ENCODE measurements at places on chromosomes 12 and 14.

GRCh38 chr12:74619884-74620283 lies 82.2 kb downstream of the ATXN7L3B start:
- no peak for DNase-seq

- DNase-seq = peak; percentile 21
Observed at GRCh38 chr12:89212339-89212771, 139.9 kb downstream of the DUSP6 start.

GRCh38 chr14:94701861-94702370 lies 68.0 kb downstream of the GSC start:
- DNase-seq = no peak

- no peak for DNase-seq
Observed at GRCh38 chr12:113515082-113515856, 43.6 kb upstream of the LHX5 start.

DNA sequence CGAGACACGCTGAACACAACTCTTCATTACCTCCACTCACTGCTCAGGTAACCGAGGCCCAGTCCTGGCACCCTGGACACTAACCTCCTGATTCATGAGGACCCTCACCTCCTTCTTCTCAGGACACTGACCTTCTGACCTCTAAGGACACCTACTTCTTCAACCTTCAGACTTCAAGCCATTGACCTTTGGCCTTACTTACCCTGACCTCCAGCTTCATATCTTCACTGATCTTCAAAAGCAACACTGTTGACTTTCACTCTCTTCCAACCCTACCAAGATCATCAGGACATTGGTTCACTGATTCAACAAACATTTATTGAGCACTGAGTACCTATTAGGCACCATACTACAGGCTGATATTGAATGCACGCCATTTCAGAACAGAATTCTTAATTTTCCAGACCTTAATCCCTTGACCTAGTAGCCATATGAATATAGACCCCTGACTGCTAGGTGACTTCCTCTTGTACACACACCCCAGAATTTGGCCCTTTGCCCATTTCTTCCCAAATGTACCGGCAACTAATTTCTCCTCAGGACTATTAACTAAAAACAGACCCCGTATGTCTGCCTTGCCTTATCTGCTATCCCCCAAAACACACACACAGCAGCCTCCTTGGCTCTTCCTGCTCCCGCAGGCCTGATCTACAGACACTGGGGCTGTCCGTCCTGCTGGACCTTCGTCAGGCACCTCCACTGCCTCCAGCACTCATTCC lies 5.8 kb downstream of the ARHGEF40 start:
- no peak for DNase-seq

DNA sequence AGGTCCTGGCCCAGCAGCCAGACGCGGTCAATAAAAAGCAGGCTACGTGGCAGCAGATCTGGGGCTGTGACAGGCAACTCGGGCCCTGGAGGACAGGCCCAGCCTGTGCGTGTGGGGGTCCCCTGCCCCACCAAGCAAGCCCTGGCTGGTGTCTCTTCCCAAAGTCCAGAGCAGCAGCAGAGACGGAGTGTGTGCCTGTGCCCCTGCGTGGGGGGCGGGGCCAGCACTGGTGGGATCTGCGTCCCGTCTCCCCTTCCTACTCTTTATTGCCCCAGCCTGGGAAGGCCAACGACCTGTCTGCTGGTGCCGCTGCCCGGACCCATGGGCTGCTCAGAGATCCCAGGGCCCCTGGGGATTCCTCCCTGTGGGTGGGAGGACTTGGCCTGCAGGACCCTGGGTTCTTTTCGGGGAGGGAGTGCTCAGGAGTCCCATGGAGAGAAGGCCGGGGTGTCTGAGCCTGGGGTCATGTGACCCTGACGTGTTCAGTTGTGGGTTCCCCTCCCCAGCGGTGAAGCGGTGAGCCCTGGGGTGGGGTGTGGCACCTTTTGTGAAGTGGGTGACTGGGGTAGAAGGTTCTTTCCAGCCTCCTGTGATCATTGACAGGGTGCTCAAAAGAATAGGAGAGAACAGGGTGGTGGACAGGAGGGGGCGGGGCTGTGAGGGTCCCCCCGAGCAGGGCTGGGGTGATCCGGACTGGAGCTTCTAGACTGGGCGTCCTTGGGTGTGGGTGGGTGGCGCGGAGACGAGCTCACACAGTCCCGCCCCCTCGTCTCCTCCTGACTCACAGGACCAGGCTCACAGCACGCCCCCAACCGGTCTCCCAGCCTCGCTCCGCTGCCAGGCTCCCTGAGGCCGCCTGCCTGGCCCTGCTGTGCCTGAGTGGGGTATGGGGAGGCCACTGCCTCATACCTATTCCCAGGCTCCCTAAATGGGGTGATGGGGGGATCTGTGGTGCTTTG lies 22.4 kb downstream of the ASPG start:
- DNase-seq = no peak

DNA sequence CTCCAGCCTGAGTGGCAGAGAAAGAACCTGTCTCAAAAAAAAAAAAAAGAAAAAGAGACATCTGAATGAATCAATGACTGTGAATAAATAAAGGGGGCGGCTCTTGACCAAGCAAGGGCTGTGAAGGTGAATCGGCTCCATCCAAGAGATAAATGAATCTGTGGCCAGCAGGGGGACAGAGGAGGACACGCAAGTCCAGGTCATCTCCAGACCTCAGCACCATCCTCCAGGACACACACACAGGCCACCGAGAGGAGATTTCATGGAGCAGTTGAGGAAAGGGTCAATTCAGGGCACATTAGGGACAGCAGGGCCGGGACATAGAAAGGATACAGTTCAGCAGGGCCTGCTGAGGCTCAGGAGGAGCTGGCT lies 21.6 kb downstream of the TRPV4 start:
- DNase-seq = no peak

DNA sequence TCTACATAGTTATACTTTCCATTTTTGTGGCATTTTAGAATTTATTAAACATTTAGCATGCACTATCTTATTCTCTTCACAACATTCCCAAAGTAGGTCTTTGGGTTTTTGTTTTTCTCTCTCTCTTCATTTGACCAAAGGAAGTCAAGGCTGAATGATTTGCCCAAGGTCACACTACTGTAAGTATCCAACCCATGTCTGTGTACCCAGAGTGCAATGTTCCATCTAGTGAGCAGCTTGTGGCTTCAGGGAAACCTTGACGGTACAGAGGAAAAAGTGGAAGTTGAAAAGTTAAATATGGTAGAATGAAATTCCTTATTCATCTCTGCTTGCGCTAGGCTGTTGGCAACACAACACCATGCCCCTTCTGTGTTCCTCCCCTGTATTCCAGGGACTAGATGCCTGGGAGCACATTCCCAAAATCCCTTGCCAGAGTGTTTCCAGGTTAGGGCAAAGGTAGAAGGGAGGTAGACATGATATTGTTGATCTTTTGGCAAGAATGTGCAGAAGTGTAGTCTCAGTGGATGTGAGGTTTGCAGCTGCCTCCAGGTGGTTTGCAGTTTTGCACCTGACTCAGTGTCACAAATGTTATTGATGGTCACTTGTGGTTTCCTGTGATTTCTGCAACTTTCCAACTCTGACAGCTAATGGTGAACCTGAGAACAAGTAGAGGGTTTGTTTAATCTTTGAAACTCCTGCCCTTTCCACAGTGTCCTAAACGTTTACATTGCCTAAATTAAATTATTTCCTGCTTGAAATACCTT lies 196.7 kb downstream of the RMST start:
- DNase-seq = no peak

GRCh38 chr12:22527999-22528398 lies 16.3 kb downstream of the C2CD5 start:
- peak; percentile 59 for DNase-seq

- no peak for DNase-seq
Observed at GRCh38 chr14:77989441-77989991, 180.7 kb upstream of the NRXN3 start.

DNA sequence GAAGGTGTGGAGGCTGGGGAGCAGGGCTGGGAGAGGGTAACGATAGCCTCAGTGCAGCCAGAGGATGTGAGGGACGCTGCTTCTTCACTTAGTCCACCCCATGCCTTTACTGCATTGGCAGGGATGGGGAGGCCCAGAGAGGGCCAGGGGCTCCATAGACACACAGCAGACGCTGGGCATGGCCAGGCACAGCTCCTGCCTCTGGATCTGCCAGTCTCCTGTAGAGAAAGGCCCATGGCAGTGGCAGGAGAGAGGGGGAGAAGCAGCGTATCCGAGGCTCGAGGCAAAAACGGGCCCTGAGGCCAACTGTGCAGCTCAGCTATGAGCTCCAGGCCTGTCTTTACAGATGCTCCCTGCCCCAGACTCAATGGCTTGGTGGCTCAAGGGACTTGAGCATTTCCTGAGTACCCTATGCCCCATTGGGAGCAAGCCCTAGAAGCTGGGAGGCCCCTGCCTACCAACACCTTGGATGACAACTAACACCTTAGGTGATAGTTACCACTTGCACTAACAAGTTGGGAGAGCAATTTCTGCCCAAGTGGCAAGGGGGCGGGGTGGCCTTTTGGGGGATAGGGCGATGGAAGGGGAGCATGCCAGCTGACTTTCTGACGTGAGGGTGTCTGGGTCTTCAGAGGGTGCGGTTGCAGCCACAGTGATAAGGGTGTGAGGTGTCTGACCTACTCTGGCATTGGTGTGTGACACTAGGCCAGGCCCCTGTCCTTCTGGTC lies 5.0 kb upstream of the LBHD2 start:
- no peak for DNase-seq

DNA sequence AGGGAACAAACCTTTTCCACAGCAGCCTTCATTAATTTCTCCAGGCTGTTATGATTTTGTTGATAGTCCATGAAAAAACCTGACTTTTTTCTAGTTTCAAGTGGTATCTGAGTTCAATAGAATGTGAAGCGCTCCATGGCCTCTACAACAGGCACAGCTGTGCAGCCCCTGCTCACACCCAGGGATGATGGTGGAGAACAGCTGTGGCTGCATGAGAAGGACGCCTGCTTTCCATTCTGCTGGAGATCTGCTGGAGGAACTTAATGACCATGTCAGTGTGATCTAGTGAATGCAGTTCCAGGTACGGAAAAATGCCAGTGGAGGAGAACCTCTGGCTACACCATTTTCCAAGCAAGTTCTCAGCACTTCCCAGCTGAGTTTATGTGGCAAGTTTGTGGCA lies 80.6 kb downstream of the PIWIL1 start:
- DNase-seq = no peak

GRCh38 chr12:21296348-21296747 lies 38.4 kb downstream of the SLCO1A2 start:
- no peak for DNase-seq

DNA sequence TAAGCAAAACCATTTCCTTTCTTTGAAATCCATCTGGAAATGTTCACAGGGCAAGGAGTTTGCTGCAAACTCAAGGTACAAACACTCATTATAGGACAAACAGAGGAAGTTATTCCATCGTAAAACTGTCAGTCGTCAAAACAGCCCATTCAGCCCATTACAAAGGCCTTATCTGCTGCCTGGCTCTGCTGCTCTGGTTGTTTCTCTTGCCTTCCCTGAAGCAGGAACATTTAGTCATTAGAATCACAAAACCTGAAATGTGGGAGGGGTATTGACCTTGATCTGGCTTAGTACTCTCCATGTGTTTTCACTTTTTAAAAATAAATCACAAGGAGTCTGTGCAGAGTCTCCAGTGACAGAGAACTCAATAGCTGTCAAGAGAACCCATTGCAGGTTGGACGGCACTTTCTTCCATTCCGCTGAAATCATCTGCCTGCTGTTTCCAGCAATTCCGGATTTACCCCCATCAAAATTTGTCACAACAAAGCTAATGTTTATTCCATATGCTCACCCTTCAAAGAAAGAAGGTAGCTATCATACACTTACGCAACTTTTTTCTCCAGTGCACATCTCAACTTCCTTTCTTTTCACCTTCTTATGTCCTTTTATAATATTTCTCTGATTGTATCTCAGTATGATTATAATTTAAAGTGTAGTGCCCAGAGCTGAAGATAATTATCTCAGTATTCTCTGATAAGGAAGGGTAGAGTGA lies 24.6 kb upstream of the ITPR2 start:
- no peak for DNase-seq

GRCh38 chr14:33925946-33926345 lies 24.9 kb downstream of the EGLN3 start:
- DNase-seq = no peak

GRCh38 chr14:81535396-81536164 lies 1.9 kb upstream of the SEL1L start:
- no peak for DNase-seq

- no peak for DNase-seq
Observed at GRCh38 chr14:84814391-84814790, 715.6 kb upstream of the FLRT2 start.

- no peak for DNase-seq
Observed at GRCh38 chr12:6241495-6241894, 41.3 kb downstream of the CD9 start.

DNA sequence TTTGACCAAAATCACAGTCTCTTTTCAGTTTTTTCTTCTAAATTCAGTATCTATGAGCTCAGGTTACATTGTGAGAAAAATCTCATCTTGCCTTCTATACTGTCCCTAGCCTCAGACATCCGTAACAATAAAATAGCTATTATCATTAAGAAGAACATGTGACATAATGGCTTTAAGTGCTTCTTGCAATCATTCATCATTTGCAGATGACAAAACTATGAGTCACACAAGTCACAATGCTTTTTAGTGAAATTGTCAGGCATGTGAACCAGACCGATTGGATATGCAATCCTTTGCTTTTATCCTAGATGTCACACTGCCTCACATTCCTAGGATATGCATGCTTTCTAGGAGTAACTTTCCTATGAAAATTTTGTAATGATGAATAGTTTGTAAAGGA lies 313.1 kb downstream of the SLC6A15 start:
- DNase-seq = peak; percentile 48

DNA sequence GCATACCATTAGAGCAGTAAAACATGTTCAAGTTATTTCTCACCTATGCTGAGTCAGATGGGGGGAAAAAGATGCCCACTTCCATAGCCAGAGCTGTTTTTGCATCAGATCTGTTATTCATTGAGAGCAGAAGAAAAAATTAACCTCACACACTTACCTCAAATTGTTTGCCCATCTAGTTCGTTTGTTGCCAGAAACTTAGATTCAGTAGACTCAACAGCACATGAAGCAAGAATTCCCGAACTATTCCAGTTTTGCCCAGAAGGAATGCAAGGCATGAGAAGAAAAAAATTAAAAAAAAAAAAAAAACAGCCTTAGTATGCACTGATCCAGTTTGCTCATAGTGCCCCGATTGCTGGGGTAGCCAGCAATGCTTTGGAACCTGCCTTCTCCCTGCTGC lies 12.4 kb upstream of the DPF3 start:
- peak; percentile 82 for DNase-seq

DNA sequence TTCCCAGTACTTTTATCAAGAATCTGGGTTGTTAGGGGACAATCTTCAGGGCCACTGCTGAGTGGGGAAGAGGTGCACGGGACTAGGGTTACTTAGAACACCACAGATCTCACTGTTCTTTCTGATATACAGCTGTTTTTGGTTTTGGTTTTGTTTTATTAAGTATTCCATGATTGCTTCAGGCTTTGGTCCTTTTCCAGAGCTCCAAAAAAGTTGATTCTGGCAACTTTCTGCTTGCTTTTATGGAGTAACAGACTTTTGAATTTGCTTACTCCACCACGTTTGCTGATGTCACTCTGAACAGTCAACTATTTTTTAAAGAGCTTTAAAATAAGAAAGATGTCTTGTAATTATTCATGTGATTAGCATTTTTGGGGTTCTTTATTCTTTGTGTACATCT lies 368.1 kb upstream of the FOXG1 start:
- peak; percentile 74 for DNase-seq
